ENCODE measurements at places on chromosomes 16 and 17. TPM values are rescaled to one million over a fixed set of nuclear protein-coding genes. Genes with fewer than 3 reads are reported as not detected.

DNA sequence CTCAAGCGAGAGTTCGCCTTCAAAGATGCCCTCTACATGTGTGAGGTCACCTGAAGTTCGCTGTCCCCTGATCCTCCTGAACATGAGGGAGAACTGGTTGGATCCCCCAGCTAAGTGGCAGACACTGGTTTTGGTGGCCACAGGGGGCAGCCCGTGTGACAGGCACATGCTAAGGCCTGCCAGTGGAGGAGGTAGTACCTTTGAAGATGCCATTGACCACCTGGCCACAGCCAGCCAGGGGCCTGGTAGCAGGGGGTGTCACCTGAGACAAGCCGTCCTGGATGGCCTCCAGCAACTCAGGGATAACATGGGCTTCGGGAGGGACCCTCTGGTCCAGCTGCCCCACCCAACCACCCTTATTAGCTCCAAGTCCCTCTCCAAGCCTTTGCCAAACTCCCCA lies 7.3 kb upstream of the ALDH3A1 start:
- DNase-seq = no peak

GRCh38 chr16:65333283-65333682 lies 211.4 kb upstream of the CDH11 start:
- no peak for DNase-seq

DNA sequence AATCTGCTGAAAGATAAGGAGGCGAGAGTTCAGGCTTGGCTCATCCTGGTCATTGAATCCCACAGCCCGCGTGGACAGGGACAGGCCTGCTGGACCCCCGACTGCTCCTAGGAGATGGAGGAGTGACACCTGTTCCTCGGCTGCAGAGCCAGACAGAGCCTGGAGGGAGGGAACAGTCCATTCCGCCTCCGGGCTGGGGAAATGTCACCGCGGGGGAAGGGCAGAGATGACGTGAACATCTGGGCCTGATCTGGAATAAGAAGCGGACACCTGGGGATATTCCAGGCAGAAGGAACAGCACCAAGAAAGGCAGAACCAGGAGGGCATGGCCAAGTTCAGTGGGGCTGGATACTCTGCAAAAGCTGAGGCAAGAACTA lies 1.5 kb downstream of the ZNF747 start:
- no peak for DNase-seq

GRCh38 chr16:89410794-89411309 lies 79.5 kb downstream of the ANKRD11 start:
- peak; percentile 22 for DNase-seq

GRCh38 chr16:57566436-57566835 lies 24.0 kb downstream of the ADGRG5 start:
- no peak for DNase-seq

DNA sequence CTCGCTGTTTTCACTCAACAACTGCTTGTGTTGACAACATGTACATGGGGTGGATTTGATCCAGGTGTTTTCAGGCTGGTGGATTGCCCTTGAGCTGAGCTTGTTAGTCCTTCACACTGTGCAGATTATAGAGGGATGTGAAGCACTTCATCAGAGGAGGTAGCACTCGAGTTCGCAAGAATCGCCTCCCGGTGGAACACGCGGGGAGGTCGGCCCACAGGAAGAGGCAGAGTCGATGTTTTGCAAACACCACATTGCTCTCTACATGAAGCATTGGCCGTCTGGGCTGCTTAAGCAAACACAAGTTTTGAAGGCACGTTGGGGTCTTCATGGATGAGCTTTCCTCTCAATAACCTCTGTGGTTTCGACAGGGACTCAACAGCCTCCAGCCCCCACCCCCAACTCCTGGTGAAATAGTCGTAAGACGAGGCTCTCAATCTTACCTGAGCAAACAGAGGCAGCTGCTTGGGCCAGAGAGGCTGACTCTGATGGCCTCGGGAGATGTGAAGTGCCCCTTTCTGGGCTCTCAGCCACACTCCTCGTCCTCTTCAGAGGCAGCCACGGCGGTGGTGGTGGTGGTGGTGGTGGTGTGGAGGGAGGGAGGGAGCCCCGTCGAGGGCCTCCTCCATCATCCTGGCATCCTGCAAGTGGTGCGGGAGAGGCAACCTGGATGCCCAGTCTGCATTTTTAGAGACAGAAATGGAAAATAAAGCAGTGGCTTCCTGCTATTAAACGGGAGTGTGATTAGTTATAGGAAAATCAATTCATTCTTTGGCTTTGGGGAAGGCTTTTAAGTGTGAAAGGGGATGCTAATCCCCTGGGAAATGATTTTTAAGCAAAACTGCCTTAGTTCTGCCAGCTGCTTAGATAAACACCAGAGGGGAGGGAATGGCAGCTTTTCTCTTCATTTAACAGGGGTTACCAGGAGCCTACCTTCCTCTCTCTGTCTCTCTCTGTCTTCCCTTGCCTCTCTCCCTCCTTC lies 552.5 kb upstream of the EEF2KMT start:
- DNase-seq = no peak

DNA sequence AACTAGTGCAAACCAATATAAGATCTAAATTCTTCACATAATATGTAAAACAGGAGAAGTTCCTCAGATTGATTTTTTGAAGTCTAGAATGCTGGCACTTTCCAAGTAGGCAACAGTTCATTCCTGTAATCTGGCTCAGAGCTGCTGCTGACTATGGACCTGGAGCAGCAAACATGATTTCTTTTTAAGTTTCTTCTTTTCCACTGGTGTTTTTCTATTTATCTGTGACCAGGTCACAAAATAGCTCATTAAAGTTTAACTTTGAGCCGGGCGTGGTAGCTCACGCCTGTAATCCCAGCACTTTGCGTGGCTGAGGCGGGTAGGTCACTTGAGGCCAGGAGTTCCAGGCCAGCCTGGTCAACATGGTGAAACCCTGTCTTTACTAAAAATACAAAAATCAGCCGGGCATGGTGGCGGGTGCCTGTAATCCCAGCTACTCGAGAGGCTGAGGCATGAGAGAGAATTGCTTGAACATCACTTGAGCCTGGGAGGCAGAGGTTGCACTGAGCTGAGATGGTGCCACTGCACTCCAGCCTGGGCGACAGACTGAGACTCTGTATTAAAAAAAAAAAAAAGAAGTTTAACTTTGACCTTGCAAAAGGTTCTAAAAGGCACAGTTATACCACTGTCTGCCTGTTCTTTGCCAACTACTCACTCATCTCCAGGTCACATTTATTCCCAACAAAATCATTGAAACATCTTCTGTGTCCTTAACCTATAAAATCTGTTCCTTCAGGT lies 29.4 kb upstream of the SLC13A2 start:
- no peak for DNase-seq

DNA sequence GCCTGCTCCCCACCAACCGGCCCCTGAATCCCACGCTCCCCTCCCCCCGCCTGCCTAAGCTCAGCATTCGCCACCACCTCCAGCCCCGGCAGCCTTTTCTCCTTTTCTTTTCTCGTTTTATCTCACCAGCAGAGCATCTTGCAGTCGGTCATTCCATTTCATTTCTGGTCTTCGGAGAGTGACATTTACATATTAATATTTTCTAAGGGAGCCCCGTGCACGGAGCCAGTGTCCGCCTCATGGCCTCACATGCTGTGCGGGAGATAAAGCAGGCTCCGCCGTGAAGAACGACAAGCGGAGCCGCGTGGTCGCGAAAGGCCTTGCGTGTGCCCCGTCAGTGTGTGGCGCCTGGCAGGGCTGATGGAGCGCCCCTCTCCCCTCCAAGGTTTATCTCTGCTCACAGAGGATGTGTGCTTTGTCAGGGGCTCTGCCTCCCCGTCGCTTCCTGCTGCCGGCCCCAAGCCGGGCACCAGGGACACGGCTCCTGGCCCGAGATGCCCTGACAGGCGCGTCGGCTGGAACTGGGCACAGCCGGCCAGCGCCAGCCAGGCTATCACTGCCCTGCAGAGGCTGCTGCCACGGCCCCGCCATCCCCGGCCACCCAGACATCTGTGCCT lies 95.5 kb upstream of the GSE1 start:
- no peak for DNase-seq

DNA sequence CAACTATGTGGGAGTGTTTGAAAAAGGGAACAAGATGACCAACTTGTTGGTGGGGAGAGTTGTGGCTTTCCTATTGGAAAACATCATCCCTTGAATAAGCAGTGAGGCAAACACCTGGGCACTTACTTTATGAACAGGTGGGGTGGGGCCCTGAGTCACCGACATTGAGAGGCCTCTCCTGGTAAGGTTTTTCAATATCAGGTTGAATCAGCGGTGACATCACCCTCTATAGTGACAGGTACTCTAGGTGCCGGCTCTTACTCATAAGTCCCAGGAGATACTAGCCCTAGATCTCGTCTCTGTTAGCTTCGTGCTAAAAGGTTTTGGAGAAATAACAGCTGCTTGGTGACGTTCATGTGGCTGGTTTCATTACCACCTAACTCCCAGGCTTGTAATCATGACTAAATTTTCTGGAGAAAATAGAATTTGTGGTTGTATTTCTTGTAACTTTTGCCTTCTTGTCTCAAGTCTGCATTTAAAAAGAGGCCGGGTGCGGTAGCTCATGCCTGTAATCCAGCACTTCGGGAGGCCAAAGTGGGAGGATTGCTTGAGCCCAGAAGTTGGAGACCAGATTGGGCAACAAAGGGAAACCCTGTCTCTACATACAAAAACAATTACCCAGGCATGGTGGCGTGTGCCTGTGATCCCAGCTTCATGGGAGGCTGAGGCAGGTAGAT lies 19.3 kb downstream of the CDH1 start:
- DNase-seq = peak; percentile 53

GRCh38 chr17:40059729-40060475 lies 2.9 kb upstream of the THRA start:
- DNase-seq = no peak

DNA sequence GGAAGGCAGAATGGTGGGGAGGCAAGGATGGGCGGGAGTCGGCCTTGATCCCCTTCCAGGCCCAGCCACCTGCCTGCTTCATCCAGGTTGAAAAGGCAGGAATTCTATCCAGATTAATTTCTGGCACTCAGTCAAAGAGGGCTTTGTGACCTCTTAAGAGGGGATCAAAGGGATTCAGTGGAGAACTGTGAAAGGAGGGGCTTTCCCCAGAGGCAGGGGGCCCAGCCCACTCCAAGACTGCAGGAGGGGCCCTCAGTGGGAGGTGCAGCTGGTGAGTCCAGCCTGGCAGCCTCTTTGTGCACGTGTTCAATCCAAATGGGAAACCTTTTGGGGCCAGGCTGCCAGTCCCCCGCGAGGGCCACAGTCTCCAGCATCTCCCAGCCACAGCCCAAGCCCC lies 148.5 kb upstream of the PLCG2 start:
- DNase-seq = no peak

GRCh38 chr17:75012346-75013091 lies at the start of gene MRPL58:
Gene MRPL58, plus strand, starts transcription at chr17:75012670. Its CDS starts 17 bp downstream, at chr17:75012687.
- DNase-seq = peak; percentile 83

- no peak for DNase-seq
Measured at GRCh38 chr17:72613396-72613795, 479.1 kb downstream of the SLC39A11 start.

DNA sequence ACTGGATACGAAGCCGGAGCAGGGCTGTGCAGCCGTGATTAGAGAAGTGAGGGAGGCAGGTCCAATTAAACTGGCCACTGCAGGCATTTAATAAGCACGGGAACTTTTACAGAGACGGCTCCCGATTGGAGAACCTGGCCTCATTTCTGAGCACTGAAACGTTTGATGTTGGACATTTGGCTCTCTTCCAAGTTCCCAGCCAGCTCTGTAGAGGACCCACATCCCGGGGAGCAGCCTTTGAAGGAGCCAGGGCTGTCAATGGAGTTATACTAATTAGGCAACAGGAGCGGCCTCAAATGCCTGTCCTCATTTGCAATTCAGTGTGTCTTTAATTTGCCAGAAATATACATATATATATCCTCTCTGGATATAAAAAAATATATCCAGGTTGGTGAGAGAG lies 499.4 kb upstream of the C16orf82 start:
- no peak for DNase-seq

- DNase-seq = no peak
Measured at GRCh38 chr17:3909257-3909656, 7.0 kb downstream of the P2RX1 start.

GRCh38 chr17:82419540-82419939 lies 1.2 kb upstream of the OGFOD3 start:
- DNase-seq = no peak

- no peak for DNase-seq
Measured at GRCh38 chr16:69874271-69874670, 76.9 kb upstream of the CLEC18A start.

DNA sequence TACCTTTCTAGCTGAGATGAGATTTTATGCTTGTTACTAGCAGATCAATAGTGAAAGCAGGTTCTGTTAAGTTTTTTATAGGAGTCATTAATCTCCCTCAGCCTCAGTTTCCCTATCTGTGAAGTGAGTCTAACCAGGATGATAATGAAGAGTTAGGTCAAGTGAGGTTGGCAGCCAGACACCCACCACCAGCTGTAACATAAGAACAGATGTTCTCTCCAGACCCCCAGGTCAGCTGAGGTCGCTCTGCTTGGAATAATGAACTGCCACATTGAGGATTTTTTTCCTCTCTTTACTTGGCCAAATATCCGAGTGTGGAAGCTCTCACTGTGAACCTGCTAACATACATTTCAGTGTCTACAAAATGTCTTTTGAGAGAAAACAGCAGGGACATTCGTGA lies 389.6 kb downstream of the WWOX start:
- DNase-seq = no peak

DNA sequence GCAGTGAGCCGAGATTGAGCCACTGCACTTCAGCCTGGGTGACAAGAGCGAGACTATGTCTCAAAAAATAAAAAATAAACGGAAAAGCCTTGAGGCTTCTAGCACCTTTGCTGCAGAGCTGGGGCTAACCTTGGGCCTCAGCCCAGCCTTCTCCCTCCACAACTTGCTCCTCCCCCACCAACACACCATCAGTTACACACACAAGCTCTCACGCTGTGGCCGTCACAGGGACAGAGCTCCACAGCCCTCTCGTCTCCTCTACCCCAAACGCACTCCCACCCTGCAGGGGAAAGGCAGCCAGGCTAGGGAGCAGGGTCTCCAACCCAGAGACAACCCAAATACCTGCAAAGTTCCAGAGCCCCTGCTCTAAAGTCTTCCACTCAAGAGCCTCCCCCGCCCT lies 22.0 kb upstream of the MRPS23 start:
- DNase-seq = no peak

GRCh38 chr16:68972013-68972412 lies 128.7 kb downstream of the TANGO6 start:
- DNase-seq = no peak

GRCh38 chr17:17017343-17018014 lies 24.8 kb upstream of the MPRIP start:
- DNase-seq = no peak

Gene COPS3
- 100 TPM for total RNA-seq

Gene AARS1
- total RNA-seq = 99.8 TPM

Gene ZNF768
- 2.6 TPM for total RNA-seq

Gene TBC1D28
- total RNA-seq = not detected

Gene KLHDC4
- total RNA-seq = 83.2 TPM

Gene SMIM22
- total RNA-seq = not detected

Gene RDM1
- 7.0 TPM for total RNA-seq

Gene ZNF500
- total RNA-seq = 18.7 TPM

Gene PNMT
- total RNA-seq = not detected

Gene ACACA
- total RNA-seq = 38.7 TPM

Gene TMC8
- 364 TPM for total RNA-seq

Gene CNEP1R1
- 22.7 TPM for total RNA-seq
